ENCODE measurements at places on chromosomes 2 and 18.

- no peak for DNase-seq
Observed at GRCh38 chr18:3541549-3542386, 91.8 kb downstream of the TGIF1 start.

- DNase-seq = peak; percentile 19
Observed at GRCh38 chr2:165563468-165564225, 94.1 kb downstream of the CSRNP3 start.

GRCh38 chr2:216015722-216016464 is 2.5 kb upstream of the MREG start:
- peak; percentile 84 for DNase-seq

GRCh38 chr2:47617028-47617427 is 165.9 kb upstream of the MSH6 start:
- DNase-seq = no peak

DNA sequence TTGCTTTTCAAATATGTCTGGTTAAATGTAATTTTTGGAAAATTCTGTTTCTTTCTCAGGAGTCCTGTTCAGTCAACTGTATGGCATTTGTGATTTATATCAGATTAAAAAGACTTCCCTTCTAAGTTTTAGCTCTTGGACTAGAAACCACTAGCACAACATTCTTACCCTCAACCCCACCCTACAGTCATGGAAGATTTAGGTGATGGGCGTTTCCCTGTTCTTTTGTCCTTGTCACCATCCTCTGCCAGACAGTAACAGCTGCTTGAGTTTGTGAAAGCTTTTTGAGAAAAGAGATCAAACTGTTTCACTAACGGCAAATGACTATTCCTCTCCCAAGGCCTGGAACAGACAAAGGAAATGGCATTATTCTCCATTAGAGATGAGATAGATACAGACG is 31.8 kb downstream of the SERPINB5 start:
- no peak for DNase-seq

DNA sequence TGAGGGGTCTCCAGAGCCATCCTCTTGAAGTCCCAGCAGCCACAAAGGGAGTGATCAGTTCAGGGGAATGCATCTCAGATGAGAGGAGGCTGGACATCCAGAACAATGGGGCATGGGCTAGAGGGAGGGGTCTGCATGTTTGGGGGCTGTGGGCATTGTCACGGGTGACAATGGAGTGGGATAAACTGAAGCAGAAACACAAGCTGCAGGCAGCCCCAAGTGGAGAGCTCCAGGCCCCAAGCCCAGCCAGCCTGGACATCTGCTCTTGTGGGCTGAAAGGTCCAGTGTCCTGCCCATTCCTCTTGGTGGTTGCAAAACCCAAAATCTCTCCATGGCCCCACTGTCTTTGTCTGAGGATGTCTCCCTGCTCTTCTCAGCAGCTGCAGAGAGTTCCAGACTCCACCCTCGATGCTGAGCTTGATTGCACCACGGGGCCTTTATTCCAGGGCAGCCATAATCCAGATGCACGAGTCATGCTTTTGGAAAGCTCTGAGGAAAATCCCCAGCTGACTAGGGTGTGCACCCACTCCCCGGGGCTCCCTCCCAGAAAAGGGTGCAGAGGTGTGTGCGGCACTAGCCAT is 149.4 kb downstream of the TNS1 start:
- DNase-seq = no peak

DNA sequence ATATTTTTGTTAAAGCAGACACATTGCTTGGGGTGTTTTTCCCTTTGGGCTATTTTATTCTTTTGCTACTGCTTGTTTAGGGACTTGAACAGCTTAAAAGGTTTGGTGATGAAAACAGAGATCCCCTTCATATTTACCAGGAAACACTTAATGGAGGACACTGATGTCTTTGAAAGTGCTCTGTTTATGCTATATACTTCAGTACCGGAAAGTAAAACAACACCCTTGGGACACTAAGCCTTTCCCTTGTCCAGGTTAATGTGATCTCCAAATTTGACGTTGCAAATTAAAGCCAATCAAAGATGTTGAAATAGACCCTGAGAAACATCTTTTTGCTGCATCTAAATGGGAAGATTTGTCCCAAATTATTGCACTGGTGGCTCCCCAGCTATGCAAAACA is 564.6 kb upstream of the PKDCC start:
- no peak for DNase-seq

GRCh38 chr2:110829413-110830146 is 97.2 kb downstream of the ACOXL start:
- DNase-seq = no peak

DNA sequence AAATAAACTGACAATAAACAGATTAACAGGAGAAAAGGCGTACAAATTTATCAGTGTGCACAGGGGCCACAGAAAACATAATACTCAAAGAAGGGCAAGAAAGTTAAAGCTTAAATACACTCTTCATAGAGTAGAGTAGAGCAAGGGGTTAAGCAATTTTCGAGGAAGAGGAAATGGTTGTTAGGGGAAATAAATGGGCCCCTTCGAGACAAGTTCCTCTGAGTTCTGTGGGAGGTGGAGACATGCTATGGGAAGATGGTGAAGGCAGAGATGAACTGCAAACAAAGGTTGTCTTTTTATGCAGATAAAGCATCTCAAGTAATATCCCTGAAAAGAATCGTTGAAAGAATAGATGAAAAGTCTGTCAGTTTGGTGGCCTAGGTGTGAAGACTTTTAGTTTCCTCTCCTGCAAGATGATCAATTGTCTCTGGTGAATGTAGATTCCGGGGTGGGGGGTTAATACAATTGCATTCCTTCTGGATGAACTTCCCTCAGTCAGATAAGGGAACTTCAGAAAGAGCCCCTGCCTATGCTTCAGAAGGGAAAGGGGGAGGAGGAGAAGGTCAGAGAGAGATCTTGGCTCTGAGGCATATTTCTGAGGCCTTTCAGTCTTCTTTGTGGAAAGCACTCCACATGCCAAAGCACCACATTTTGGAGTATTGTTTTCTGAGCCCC is 127.0 kb downstream of the METTL4 start:
- no peak for DNase-seq

DNA sequence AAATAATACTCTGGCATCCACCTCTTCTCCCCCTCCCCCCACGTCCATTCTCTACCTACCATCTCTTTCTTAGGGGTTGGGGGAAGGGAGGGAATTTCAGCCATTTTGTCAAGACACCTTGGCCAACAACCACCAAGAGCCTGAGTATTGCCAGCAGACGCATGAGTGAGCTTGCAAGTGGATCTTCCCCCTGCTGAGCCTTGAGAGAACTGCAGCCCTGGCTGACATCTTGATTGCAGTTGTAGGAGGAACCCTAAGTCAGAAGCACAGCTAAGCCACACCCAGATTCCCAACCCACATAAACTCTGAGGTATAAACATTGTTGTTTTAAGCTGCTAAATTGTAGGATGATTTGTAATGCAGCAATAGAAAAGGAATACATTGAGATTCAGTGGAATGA is 165.6 kb downstream of the TMEFF2 start:
- peak; percentile 43 for DNase-seq

DNA sequence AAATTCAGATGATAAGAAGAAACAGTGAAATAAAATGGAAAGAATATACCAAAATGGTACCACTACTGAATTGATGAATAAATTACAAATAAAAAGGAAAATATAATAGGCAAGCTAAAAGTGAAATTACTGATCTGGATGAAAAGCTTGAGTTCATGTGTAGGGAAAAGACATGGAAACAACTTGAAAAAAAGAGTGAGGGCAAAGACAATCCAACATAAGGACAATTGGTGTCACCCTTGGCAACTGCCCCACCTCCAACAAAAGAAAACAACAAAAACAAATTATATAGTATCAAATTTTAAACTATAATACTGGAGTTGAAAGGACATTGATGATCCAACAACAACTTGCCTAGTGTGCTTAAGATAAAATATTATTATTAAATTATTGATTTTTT is 37.6 kb downstream of the PPP1R1C start:
- no peak for DNase-seq

GRCh38 chr2:145764631-145765030 is 1244.7 kb upstream of the ZEB2 start:
- no peak for DNase-seq

- no peak for DNase-seq
Observed at GRCh38 chr2:105561401-105561800, 162.6 kb upstream of the FHL2 start.
